ENCODE measurements at places on chromosomes 12 and 14.

GRCh38 chr12:11840366-11840765, 190.9 kb downstream of the ETV6 start:
- DNase-seq = peak; percentile 92

DNA sequence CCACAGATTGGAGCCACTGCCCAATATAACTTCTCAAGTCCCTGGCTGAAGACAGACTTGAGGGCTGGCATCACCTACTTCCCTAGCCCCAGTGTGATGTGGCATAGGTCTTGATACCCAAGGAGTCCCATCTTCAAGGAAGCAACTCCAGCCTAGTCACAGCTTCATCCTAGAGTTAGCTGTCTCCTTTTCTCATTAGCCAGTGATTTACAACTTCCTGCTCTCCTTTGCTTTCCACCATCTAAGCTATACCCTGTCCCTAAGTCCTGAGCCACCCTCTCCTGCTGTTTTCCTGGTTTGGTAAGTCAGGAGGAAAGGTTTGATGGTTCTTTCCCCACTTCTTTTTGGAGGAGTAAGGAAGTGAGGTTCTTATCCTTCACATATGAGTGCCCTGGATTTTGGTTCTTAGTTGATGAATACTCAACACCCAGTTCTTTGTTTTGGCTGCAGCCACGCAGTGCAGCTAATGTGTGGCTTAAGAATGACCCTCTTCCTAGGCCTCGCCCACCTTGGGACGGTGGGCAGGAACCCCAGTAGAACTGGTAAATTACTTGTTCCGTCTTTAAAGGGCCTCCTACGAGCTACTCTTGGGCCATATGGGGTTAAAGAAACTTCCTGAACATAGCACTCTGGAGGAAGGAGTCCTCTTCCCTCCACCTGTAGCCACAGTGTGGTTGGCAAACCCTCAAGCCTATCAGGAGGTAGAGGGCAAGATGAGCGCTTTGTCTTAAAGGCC, 3.9 kb upstream of the GPX2 start:
- DNase-seq = no peak

- no peak for DNase-seq
Observed at GRCh38 chr14:82488473-82488872, 954.8 kb upstream of the SEL1L start.

DNA sequence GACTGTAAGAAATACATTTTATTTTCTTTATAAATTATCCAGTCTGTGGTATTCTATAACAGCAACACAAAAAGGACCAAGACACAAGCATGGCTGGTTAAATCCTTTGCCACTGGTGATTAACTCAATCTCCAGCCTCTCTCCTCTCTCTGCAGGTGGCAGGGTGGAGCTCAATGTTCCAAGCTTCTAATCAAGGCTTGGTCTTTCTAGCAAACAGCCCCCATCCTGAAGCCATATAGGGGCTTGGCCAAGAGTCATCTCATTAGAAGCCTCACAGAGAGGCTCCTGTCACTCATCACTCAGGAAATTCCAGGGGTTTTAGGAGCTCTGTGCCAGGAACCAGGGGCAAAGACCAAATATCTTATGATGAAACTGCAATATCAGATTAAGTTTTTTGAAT, 12.0 kb downstream of the C12orf75 start:
- no peak for DNase-seq

GRCh38 chr14:76262641-76263040, 110.9 kb downstream of the GPATCH2L start:
- no peak for DNase-seq

Data from hematopoietic multipotent progenitor cell treated with erythropoietin and hydrocortisone succinate and interleukin-3 and kit ligand, for 4 days (in vitro differentiated cells).